ENCODE measurements at places on chromosomes 12 and 14.

DNA sequence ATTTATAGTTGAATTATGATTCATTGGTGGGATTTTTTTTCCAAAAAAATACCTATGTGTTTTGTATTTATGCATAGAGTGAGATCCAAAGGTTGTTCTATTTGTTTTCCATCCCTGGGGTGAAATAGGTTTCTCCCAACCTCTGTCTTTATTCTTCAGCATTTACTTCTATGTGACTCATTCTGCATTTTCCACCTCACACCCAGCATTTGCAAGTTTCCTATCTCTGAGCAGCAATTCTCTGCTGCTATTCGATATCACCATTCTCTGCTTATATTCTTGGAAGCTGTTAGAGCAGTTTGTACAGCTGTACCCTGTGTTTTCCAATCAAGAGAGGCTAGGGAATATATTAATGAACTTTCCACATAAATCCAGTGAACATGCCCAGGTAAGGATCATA, 538.9 kb downstream of the SNAPC1 start:
- no peak for DNase-seq

- no peak for DNase-seq
Measured at GRCh38 chr12:14611640-14612203, 44.0 kb upstream of the PLBD1 start.

DNA sequence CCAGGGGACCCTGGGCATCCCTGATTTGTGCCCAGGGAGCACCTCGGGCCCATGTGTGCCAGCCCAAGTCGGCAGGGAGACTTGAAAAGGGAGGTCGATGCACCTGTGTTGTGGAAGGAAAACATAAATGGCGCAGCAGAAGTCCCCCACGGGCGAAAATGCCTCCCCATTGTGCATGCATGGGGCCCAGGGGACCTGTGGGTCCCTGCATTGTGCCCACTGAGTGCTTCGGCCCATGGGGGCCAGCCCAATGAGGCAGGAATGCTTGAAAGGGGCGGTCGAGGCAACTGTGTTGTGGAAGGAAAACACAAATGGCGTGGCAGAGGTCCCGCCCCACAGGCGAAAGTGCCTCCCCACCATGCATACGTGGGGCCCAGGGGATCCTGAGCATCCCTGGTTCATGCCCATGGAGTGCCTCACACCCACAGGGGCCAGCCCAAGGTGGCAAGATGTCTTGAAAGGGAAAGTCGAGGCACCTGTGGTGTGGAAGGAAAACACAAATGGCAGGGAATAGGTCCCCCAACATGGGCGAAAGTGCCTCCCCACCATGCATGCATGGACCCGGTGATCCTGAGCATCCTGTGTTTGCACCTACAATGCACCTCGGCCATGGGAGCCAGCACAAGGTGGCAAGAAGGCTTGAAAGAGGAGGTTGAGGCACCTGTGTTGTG, 368.0 kb downstream of the ALG10 start:
- no peak for DNase-seq

- no peak for DNase-seq
Measured at GRCh38 chr14:34926552-34926951, 51.4 kb upstream of the BAZ1A start.

DNA sequence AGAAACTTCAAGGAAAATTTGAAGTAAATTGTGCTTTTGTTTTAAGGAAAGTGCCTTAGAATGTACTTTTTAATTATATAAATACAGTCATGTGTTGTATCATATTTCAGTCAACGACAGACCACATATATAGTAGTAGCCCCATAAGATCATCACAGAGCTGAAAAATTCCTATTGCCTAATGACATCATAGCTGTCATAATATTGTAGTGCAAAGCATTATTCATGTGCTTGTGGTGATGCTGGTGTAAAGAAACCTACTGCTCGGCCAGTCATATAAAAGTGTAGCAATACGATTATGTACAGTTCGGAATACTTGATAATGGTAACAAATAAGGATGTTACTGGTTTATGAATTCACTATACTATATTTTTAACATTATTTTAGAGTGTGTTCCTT, 198.9 kb upstream of the SLC16A7 start:
- no peak for DNase-seq

- no peak for DNase-seq
Measured at GRCh38 chr12:49068879-49069506, 786 bp downstream of the RHEBL1 start.

DNA sequence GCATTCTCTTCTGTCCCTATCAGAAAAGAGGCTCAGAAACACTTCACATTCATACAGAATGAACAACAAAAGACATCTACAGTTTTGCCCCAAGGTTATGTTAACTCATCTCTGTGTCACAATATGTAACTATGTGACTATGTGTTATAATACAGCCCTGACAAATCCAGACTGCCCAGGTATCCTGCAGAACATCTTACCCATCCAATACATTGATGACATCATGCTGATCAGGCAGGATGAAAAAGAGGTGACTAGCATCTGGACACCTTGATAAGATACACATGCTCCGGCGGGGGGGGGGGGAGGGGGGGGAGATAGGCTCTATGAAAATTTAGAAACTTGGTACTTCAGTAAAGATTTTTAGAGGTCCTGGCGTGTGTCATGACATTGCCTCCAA, 8.3 kb upstream of the GNS start:
- DNase-seq = no peak

DNA sequence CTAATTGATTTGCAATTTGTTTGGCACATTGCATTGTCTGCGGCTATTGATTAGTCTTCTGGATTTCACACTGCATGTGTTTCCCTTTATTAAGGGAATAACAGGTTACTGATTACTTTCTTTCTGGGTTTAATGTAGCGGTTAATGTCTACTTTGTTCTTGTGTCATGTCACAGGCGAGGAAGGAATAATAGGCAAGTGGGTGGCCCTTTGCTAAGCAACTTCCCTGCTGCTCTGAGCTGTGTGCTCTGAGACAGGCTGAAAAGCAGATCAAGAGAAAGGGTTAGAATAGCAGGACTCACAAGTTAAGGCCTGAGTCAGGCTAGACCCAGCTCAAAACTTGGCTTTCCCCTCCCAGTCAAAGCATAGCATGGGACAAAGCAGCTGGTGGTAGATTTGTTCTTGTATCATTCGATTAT, 77.2 kb downstream of the NKX2-1 start:
- no peak for DNase-seq

GRCh38 chr14:84783511-84783910, 746.4 kb upstream of the FLRT2 start:
- no peak for DNase-seq

DNA sequence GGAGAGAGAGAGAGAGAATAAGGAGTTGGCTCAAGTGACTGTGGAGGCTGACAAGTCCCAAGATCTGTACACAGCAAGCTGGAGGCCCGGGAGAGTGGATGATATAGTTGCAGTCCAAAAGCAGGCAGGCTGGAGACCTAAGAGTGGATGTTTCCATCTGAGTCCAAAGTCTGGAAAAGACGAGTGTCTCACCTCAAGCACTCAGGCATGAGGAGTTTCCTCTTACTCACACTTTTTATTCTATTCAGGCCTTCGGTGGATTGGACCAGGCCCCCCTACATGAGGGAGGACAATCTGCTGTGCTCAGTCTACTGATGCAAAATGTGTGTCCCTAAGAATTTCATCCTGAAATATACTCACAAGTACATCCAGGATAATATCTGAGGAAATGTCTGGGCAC, 484.6 kb downstream of the VRK1 start:
- no peak for DNase-seq

GRCh38 chr12:82366197-82366596, 7.9 kb downstream of the METTL25 start:
- DNase-seq = no peak

DNA sequence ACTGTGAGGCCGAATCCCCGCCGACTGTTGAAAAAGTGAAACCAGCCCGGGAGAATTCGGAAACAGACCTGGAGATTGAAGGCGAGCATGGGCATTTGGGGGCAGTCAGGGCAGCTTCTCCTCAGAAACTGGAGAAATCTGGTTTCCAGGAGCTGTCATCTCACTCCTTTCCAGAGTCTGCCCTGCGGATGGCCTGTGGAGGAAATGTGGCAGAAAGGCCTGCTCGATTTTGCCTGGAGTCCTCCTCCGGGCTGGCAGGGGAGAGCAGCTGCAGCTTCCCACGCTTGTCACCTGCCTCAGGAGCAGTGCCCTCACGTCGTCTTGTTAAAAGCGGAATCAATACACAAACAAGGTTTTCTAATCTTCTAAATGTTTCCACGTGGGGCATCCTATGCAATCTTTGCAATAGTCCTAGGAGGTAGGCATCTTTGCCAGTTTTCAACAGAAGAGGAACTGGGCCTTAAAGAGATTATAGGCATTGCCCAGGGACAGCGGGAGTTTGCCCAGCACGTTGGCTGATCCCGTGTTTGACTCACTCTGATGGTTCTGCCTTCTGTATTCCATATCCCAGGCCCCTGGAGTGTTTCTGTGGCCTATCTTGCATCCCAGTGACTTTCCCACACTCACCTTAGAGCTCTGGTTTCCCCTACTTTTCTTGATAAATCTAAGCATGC, 2.3 kb downstream of the LRRC74A start:
- DNase-seq = no peak

DNA sequence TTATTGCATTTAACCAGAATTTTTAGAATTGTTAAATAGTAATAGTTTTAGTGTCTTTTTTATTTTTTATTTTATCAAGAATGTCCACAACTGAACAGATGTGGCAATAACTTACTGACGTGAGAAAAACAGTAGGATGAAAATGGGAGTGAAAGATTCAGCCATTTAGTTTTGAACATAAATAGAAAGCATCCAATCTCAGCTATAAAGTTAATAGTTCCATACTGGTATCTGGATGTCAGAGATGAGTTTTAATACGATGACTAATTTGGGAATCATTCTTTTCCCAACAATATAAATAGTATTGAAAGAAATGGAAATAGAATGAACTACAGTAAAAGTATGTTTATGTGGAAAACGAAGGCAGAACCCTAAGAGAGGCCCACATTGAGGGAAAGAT, 159.4 kb downstream of the EPS8 start:
- no peak for DNase-seq

DNA sequence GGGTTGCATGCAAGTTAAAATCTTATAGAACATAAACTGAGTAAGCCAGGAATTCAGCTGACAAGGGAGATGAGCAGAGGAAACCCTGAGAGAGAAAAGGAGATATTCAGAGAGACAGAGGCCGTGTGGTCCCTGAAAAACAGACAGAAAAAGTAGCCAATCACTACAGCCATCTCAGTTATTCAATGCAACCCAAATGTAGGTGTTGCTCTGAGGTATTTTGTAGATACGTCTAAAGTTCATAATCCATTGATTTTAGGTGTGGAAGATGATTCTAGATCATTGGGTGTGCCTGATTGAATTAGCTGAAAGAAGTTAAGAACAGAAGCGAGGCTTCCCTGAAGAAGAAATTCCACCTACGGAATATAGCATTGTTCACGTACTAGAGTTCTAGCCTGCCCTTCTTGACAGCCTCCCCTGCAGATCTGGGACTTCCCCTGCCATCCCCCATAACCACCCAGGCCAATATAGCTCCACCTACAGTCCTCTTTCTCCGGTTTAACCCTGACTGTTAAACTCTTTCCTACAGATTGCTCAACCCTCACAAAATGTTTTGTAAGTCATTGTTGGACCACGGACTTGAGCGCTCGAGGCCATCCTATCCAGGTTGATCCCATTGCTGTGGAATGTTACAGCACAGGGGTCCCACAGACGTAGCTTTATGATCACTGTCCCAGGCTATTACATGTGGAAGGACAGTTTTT, 21.7 kb downstream of the AICDA start:
- DNase-seq = no peak

DNA sequence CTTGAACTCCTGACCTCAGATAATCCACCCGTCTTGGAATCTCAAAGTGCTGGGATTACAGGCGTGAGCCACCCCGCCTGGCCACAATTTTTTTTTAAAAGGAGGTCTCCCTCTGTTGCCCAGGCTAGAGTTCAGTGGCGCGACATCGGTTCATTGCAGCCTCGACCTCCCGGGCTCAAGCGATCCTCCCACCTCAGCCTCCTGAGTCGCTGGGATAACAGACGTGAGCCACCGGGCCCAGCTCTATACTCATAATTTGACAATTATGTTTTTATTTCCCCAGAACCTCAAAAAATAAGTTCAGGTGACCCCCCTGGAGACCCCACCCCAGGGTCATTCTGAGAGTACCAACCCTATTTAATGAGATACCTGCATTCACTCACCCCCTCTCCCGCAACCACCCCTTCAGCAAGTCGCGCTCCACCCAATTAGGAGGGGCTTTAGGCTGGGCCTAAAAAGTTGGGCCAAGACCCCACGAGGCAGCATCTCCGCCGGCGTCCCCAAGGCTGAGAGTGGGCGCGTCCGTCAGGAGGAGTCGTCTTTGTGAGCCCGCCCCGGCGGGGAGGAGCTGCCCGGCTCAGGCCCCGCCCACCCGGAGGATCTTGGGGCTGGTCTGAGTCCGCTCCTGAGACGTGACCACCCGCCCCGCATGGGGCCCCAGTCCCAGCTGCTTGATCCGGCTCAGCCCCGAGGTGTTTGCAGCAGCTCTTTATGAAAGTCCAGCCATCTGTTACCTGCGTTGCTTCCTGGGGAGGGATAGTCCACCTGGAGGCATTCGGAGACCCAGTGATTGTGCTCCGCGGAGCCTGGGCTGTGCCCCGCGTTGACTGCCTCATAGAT, at the start of gene ANKRD33:
Gene ANKRD33, plus strand, starts transcription at position 628 of the 840 bp plus-strand sequence. Its CDS starts 84 bp downstream, at position 712.
- DNase-seq = no peak

DNA sequence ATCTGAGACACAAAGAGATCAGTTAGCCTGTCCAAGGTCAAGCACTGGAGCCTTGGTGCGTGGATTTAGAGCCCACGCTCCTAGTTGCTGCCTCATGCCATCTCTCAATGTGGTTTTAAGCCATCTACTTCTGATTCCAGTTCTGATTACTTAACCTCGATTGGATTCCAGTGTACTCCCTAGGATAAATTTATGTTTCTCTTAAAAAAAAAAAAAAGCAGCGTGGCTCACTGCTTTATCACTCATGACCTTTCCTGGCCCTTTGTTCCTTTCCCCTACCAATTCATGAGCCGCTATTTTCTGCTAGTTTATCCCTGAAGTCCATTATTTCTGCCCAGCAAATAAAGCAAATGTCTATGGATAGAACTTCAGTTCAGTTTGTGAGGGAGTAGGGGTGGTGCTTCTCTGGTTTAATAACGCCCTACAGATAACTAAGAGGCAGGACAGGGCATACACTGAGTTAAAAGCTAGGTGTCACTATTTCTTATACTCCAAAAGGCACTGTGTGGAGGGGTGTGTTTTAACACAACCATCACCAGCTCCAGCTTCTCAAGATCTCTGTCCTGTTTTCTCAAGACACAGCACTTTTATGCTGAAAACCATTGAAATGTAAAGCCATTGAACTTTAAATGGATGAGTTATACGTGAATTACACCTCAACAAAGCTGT, 9.8 kb upstream of the PARP11 start:
- DNase-seq = no peak

Data from stimulated activated CD4-positive, alpha-beta T cell treated with anti-CD3 and anti-CD28 coated beads, Interleukin-1b, Interleukin-23, amount 100 ng/mL, for 24 hours (primary cell).